Kidney glomerular epithelial cell (primary cell): ENCODE measurements at places on chromosomes 1 and 21.

GRCh38 chr1:242245255-242245654, 246.4 kb upstream of the MAP1LC3C start:
- no peak for DNase-seq

GRCh38 chr21:38148046-38148445, 108.7 kb upstream of the KCNJ15 start:
- no peak for DNase-seq

DNA sequence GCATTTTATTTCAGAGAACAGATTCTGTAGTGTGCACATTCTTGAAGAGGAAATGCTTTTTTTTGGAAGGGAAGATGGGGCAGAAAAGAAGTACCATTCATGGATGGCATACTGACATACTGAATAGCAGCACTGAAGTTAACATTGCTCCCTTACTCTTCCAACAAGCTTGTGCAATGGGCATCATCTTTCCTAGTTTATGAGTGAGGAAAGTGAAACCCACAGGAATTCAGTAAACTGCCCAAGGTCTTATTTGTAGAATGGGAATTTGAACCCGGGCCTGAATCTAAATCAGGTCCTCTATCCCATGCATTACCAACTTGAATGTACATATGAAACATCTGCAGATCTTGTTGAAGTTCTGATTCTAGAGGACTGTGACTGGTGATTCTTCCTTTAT, 215.7 kb upstream of the FGGY start:
- no peak for DNase-seq

DNA sequence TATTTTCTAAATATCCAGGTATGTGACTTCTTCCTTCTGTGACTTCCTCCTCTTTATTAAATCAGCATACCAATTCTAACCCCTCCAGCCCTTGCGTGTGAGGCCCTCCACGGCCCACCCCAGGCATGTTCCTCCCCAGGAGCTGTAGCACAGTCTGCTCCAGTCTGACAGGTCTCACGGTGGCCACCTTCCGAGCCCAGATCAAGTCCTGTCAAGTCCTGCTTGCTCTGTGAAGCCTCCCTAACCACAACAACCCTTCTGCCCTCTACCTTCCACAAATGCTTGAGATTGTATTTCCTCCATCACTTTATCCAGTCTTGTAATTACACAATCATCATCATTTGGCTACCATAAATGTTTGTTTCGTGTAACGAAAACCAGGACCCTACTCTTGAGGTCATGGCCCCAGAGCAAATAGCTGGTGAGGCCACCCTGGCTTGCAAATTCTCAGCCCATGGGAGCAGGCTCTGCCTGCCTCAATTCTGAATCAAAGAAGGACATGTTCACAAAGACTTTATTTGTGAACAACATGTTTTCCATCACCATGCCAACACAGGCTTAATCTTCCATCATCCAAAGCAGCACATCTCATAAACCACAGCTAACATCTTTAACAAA, 33.0 kb upstream of the S100A7 start:
- DNase-seq: no peak

GRCh38 chr1:56527548-56528302, 51.6 kb downstream of the PLPP3 start:
- no peak for DNase-seq

DNA sequence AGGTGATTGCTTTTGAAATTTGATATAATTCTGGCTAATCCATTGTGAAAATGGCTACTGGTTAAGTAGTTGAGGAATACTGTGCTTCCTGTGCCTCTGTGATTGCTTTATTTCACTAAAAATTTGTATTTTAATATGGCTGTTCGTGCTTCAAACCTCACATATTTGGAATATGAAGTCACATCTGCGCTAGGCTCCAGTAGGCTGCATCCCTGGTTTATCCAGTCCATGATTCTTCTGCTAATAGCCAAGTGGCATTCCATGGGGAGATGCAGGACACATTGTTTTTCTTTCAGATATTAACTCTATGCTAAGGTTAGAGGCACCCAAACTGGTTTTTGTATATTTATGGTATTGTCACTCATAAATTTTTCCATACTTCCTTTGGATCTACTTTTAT, 25.9 kb downstream of the DNM3 start:
- peak; percentile 82 for DNase-seq

DNA sequence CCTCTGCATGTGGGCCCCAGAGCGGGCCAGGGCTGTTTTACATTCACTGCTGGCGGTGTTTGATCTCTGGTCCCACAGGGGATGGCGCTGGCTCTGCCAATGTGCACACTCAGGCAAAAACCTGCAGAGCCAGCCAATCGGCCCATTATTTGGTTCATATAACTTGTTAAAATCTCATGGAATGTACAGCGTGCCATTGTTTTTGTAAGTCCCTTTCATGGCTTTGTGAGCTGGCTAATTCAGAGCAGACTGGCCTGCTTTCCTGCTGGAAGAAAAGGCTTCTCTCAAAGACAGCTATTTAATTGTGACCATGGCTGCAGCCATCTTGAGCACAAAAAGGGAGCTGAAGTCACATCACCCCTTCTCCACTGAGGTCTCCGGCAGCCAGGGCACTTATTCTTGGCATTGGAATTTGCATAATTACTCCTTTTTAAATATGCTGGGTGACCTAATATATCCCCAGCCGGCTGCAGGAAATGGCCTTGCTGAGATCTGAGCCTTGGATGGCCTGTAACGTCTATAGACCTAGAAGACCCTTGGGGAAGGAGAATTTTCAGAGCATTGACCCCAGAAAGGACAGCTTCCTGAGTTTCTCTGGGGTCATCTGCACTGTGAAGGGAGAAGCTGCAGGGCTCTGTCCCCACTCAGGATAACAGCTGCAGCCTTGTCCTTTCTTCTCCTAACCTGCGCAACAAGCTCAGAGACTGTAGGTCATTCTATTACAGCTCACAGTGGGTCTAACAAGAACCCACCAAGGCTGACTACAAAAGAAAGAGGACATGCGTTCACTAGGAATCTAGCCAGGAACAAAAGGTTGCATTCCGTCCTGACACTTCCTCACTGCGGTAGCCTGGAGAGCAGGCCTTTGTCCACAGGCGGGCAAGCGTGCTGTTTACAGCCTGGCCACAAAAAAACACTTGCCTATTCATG, 45.8 kb downstream of the BCAR3 start:
- DNase-seq: no peak

GRCh38 chr1:160374306-160375110, 7.6 kb downstream of the NHLH1 start:
- DNase-seq: no peak

DNA sequence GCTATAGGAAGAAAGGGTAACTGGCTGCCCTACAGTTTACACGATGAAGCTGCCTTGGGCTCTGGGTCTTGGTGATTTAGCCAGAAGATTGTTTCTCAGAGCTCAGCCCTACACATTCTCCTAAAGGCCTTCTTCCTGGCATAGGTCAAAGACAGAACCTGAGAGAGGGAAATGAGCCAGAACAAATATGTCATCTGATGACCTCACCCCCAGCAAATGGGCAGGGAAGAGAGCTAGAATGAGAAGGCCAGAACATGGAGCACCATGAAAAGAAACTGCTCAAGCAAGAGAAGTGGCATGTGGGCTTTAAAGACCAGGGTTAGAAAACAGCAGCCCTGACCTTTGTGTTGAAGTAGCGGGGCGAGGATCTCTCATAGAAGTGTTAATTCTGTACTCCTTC, 5.5 kb upstream of the ILDR2 start:
- peak; percentile 53 for DNase-seq

- DNase-seq: no peak
These were observed 289.8 kb upstream of the PLXNA2 start for GRCh38 chr1:208533746-208534598.

GRCh38 chr1:27605796-27606707, 2.1 kb upstream of the AHDC1 start:
- peak; percentile 52 for DNase-seq

GRCh38 chr1:187894349-187894748, 1065.6 kb downstream of the PLA2G4A start:
- no peak for DNase-seq

GRCh38 chr1:244154872-244155531, 103.9 kb downstream of the ZBTB18 start:
- no peak for DNase-seq

DNA sequence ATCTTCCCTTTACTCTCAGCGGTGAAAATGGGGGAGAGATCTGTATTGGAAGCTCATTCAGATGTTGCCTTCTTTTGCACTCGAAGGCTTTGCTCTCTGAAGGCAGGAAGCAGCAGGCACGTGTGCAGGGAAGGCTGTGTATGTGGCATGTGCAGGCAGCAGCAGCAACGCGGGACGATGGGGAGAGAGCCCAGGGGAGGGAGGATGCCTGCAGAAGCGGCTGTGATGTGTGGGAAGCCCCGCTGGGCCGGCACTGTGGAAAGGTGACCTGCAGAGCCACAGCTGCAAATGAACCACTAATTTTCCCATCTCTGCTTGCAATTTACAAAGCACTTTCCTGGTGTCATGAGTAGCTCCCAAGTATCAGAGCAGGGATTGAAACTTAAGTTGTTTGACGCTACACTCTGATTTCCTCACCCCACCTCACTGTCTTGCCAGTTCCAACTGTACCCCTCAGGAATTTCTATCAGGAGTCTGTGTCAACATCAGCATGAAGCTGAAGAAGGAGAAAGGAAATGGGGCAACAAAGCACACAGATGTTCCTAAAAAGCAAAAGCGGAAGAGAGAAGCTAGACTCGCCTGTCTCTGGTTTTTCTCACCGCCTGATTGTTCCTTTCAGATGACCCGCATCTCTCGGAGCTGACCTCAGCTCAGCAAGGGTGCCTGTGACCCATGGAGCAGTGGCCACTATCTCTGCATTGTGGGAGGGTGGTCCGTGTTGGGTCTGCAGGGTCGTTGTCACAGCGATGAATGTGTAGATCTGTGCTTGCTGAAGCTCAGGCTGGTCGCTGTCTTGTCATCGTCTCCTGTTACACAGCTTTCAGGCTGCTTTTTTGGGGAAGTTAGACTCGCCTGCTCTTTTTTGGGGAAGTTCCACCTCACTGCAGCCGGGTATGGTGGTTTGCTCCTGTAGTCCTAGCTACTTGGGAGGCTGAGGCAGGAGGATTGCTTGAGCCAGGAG, 156.1 kb downstream of the KIF26B start:
- DNase-seq: no peak

DNA sequence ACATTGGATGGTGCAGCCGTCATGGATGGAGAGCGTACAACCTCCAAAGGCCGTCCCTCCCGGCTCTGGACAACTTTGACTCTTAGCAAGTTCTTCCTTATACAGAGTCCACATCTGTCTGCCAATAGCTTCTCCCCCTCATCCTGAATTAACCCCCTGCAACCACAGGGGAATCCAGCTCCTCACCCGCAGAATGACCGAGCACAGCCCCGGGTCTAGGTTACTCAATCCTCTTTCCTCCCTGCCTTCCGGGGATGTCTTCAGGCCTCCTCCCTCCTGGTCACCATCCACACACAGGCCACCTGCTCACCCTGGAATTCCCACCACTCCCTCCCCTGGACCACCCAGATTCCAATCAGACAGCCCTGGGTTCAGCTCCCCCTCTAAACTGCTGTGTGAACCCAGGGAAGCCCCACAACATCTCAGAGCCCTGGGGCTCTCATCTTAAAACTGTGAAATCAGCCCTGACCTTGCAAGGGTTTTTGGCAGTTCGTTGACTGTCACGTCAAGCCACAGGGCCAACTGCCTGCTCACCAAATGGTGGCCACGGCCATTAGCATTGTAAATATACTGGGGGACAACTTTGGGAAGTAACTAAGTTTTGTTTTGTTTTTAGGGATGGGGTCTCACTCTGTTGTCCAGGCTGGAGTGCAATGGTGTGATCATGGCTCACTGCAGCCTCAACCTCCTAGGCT, 54.2 kb downstream of the HSPG2 start:
- DNase-seq: no peak

GRCh38 chr1:212153635-212154034, 118.1 kb downstream of the DTL start:
- no peak for DNase-seq

- no peak for DNase-seq
These were observed 160.3 kb upstream of the ESRRG start for GRCh38 chr1:216883518-216883917.

DNA sequence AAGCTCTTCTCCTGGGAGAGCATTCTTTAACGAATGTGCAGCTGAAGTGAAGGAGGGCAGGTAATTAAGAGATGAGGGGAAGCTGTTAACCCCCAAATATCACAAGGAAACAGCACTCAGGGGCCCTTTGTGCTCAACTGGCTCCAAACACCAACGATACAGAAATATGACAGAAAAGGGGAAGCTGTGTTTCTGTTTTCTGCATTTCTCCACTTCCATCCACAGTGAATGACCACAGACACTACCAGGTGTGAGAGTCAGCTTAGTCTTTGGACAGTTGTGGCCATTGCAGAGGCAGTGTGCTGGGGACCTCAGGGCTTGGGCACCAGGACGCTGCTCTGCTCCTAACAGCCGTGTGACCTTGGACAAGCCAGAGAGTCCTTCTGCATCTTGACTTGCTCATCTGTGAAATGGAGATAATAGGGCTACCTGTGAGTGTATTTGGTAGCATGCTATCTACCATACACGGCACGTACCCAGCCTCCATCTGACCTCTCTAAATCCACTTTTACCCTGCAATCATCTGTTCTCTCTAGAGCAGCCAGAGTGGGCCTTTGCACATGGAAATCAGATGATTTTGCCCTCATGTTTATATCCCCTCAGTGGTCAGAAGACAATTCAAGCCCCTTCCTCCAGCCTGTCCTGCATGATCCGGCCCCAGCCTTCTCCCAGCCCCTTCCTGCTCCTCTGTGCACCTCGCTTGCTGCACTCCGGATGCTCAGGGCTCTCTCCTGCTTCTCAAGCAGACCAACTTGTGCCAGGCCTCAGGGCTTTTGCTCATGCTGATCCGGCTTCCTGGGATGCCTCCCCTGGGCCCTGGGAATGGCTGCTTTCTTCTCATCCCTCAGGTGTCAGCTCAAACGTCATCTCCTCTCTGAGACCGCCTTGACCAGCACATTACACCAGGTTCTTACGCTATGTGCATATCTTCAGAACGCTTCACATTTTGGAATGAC, 4.7 kb upstream of the TINAGL1 start:
- no peak for DNase-seq

GRCh38 chr1:18151436-18152122, 44.0 kb downstream of the IGSF21 start:
- no peak for DNase-seq
